ENCODE measurements at places on chromosomes 6 and 20. TPM values are rescaled to one million over a fixed set of nuclear protein-coding genes. Genes with fewer than 3 reads are reported as not detected.

SLC35D3 gene
- 0.08 TPM for total RNA-seq

ZBTB22 gene
- 13.3 TPM for total RNA-seq

TMEM170B gene
- 4.4 TPM for total RNA-seq

E2F3 gene
- 6.7 TPM for total RNA-seq

CSTF1 gene
- 16.9 TPM for total RNA-seq

EYA2 gene
- total RNA-seq, result 0.63 TPM

HDGFL1 gene
- not detected for total RNA-seq

PLCB4 gene
- 30.5 TPM for total RNA-seq

AARS2 gene
- 10.6 TPM for total RNA-seq

DLL1 gene
- 11.7 TPM for total RNA-seq

MLN gene
- not detected for total RNA-seq

EEF1A1 gene
- total RNA-seq, result 1,882 TPM

KHDC1L gene
- not detected for total RNA-seq

APCDD1L gene
- 0.91 TPM for total RNA-seq

ATF6B gene
- 29.1 TPM for total RNA-seq

KCNS1 gene
- 0.14 TPM for total RNA-seq

MOG gene
- 14.7 TPM for total RNA-seq

PPP1R3D gene
- total RNA-seq, result 11.4 TPM

OPN5 gene
- total RNA-seq, result not detected

TCP11 gene
- not detected for total RNA-seq

WFDC5 gene
- total RNA-seq, result not detected

SLC13A3 gene
- 0.30 TPM for total RNA-seq

MMP24 gene
- 0.25 TPM for total RNA-seq

CITED2 gene
- total RNA-seq, result 105 TPM

GMPR gene
- 126 TPM for total RNA-seq

IL20RA gene
- total RNA-seq, result 10.1 TPM

PNLDC1 gene
- 0.33 TPM for total RNA-seq

DNAH8 gene
- 0.03 TPM for total RNA-seq

CAP2 gene
- 149 TPM for total RNA-seq

TGM3 gene
- total RNA-seq, result not detected

FAM229B gene
- total RNA-seq, result 69.5 TPM

PRRT1 gene
- 1.0 TPM for total RNA-seq

HLA-DQA2 gene
- total RNA-seq, result 1.8 TPM

CPNE5 gene
- 26.5 TPM for total RNA-seq

SNAP25 gene
- total RNA-seq, result 0.22 TPM

RIMS4 gene
- total RNA-seq, result 0.11 TPM

PSORS1C1 gene
- total RNA-seq, result 4.7 TPM

ME1 gene
- 22.3 TPM for total RNA-seq

ZNF311 gene
- total RNA-seq, result 0.36 TPM

DEFB124 gene
- total RNA-seq, result not detected

OR2B2 gene
- not detected for total RNA-seq

GPX5 gene
- not detected for total RNA-seq

C20orf96 gene
- total RNA-seq, result 6.6 TPM

PRSS35 gene
- 0.36 TPM for total RNA-seq

LY6G6C gene
- not detected for total RNA-seq

ADTRP gene
- 0.33 TPM for total RNA-seq

R3HDML gene
- not detected for total RNA-seq

XKR7 gene
- not detected for total RNA-seq

COL9A3 gene
- total RNA-seq, result 2.1 TPM

QKI gene
- total RNA-seq, result 449 TPM

RAD21L1 gene
- total RNA-seq, result not detected
